T-helper 2 cell treated with Interferon-gamma antibody and Interleukin-4, amounts not matched to agents 5 μg/mL and 100 μg/mL, for 36 hours (primary cell): ENCODE measurements at places on chromosomes 2 and 18.

DNA sequence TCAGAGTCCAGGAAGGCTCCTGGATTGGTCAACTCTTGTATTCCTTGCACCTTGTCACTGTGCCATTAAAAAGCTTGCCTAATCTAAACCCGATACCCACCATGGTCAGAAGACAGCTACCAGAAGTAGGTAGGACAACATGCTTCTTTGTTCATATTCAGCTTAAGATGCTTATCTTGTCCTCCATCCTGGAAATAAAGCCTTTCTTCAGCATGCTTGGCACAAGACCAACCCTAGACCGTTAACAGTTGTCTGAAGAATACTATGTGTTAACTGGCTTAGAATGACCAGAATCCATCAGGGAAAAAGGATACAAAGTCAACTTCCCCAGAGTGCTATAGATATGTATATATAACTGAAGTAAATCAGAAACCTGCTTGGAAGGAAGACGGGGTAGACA lies 193.9 kb downstream of the ZRANB3 start:
- no peak for DNase-seq

DNA sequence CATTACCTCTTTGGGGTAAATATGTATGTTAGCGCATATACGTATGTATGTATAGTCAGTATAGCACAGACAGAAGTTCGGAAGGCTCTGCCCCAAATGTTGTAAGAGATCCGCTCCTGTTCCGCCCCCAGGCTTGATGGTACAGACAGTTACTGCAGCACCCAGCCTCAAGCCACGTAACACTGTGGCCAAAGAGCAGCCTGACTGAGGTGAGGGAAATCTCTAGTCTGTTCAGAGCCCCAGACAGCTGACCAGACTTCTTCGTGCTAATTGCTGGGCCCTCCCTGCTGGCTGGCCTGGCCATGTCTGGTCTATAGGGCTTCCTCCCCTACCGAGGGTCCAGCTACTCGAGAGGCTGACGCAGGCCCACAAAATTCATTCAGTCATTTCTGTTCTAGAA lies 7.8 kb downstream of the CRACDL start:
- no peak for DNase-seq

- DNase-seq, result no peak
These were observed 30.1 kb downstream of the PTCD3 start for GRCh38 chr2:86136141-86136540.

DNA sequence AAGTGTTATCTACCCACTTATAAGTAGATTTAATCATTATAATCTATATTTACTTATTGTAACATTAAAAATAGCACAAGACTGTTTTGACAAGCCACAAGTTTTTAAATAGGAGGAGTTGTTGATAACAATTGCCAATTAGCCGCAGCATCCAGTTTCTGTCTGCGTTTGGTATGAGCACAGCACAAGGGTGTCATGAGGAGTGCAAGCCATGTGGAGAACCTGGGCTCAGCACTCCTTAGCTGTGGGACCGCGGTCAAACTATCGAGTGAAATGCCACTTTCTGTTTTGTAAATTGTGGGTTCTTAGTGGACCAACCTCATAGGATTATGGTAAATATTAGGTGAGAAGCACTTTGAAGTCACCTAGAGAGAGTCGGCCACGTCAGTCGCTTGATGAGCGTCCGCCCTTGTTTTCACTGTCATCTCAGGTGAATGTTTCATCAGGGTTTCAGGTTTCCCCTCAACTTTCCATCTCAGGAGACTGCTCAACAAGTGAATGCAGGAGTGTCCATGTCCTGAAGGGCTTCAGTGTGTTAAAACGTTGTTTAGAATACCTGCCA lies 294.5 kb downstream of the ZNF407 start:
- no peak for DNase-seq

- no peak for DNase-seq
These were observed 8.4 kb downstream of the SNRNP200 start for GRCh38 chr2:96296925-96297324.

DNA sequence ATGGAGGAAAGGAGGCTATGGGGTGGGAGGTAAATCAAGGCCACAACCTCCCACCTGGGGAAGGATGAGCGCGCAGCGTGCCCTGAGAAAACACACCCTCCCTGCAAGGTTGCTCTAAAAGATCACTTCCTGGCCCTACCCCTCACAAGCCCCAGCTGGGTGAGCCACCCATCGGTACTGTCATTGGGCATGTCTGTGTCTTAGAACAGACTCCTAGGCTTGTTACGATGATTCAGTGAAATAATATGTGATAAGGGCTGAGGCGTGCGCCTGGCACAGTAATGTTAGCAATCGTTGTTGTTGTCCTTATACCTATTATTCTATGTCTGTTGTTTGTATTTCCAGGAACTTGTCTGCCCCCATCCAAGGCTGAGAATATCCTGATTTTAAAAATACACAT lies 175.1 kb downstream of the ZFP36L2 start:
- no peak for DNase-seq

DNA sequence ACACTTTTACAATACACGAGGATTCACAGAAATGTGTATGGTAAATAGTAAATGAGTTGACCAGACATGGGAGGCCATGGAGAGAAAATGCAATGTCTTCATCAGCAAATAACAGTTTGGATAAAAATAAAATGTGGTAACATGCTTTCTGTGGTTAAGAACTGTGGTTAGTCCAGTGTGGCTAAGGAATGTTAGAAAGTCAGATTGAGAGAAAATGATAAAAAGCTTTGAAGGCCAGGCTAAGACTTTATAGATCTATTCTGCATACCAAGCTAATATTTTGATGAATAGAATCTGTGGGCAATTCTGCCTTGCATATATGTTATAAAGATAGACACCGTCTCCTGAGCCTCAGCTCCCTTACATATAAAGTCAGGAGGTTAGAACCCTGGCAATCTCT lies 215.9 kb downstream of the SOX11 start:
- DNase-seq, result no peak

DNA sequence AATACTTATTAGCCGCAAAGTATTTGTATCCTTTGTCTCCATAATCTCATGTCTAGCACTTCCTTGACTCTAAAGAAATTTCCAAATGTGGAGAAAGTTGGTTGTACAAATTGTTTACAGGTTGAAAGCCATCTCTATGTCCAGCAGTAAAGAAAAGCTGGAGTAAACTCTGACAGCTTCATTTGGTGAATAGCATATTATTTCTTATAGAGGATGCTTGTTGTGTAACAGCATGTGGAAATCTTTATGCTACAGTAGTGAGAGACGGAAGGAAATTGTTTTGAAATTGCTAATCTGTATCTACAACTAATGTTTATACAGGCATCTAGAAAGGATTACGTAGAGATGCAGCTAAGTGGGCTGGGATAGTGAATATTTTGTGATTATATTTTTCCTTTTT lies 78.5 kb downstream of the UGGT1 start:
- DNase-seq, result no peak

- no peak for DNase-seq
These were observed 16.4 kb upstream of the CREG2 start for GRCh38 chr2:101403745-101404144.

- DNase-seq, result no peak
These were observed 38.4 kb downstream of the LONRF2 start for GRCh38 chr2:100283724-100284501.

- DNase-seq, result no peak
These were observed 5.3 kb upstream of the SH3RF3 start for GRCh38 chr2:109123586-109124201.

GRCh38 chr2:162070228-162070936 lies 3.6 kb downstream of the DPP4 start:
- DNase-seq, result no peak

- no peak for DNase-seq
These were observed 179.4 kb downstream of the SEPTIN10 start for GRCh38 chr2:109434351-109434750.

- no peak for DNase-seq
These were observed 83.4 kb downstream of the RTN4 start for GRCh38 chr2:54966837-54967236.

GRCh38 chr2:40126006-40126405 lies 325.9 kb downstream of the SLC8A1 start:
- no peak for DNase-seq

GRCh38 chr2:41853427-41854191 lies 194.2 kb upstream of the PKDCC start:
- no peak for DNase-seq

DNA sequence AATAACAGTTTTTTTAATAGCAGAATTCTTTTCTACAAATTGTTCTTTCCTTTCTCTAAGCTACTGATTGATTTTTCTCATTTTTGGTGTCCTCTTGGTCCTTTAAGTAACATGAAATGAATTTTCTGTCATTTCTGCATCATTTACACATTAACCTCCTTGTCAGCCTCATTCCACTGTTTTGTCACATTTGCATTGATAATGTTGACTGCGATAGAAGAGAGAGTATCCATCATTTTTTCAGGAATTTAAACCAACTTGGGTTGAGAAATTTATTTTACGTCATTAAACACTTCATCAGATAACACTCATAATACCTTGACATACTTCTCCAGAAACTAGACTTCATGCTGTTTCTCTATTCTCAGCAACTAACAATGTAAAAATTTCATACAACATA lies 422.2 kb downstream of the LRRTM4 start:
- no peak for DNase-seq

- no peak for DNase-seq
These were observed 661.1 kb downstream of the BCL11A start for GRCh38 chr2:59892398-59892797.

GRCh38 chr2:170122883-170123547 lies 54.9 kb upstream of the MYO3B start:
- no peak for DNase-seq

DNA sequence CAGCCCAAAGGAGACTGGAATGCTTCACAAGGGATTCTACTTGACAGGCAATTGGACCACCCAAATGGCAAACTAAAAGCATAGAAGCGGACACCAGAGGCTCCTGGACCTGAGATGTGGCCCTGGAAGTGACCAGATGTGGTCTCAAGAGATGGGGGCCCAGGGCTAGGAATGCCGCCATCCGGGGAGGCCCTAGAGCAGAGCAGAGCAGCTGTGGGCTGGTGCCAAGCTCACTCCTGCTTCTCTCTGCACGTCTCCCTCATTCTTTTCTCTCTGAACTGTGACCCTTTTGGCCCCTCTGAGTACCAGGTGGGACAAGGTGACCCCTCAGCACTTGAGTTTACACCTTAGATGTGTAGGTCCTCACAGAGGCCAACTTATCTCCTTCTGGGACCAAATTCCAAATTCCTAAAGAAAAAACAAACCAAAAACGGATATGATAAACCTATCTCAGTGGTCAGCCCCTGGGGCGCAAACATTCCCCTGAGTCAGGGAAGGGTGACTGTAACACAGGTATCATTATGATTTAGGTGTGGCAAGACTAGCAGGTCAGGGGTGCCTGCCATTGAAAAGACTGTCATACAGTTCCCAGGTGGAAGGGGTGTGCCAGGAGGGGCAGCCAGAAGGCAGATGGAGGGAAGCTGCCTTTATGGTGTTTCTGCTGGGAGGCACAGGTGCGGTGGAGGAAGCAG lies 6.5 kb upstream of the IL1R2 start:
- no peak for DNase-seq

DNA sequence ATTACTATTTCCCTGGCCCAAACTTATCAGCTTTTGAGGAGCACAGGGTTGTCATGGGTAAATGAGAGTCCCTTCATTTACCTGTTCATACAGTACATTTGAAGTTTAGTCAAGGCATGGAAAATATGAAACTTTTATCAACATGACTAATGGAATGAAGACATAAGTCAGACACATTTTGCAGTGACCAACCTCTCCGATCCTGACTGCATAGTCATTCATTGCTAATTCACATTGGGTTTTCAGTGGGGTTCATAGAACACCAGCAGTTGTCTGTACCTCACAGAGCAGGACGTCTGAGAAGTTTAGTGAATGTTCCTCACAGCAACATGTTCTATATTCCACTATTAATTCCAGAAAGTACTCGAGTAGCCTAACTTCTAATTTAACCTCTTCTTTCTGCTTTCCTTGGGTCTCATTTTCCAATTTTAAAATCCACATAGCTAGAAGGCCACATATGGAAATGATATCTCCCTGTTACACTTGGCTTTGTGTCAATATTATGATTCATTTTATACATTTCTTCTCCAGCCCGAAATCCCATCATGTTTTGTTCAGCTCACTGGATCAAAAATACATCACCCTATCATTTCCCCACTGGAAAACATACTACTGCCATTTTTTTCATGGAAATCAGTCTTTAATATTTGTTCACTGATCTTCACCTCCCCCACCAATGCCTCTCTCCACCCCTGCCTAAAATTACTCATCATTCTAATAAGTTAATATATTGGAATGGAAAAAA lies 65.9 kb downstream of the CDH20 start:
- no peak for DNase-seq

DNA sequence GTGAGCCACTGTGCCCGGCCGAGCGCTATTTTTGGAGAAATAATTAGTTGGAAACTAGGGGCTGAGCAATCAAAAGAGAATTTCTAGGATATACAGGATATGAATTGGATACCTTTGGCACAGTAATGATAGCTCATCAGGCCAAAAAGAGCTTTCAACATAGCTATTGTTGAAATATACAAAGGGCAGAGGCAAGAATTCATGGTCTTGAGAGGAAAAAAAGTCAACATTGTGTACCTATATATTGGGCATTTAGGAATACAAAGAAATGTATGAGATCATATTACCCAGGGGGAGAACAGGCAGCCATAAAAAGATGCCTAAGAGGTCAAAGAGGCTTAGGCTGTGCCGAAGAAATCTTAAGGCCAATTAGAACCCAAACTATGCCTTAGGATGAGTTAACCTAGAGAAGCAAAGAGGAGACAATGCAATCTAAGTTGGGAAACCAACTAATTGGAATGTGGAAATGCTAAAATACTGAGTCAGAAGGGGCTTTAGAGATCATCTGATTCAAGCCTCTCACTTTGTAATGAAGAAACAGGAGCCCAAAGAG lies 99.0 kb downstream of the RBBP8 start:
- no peak for DNase-seq
